NCI-H1105 treated with DMSO at 0.1 percent for 48 hours (cell line): ENCODE measurements at places on chromosomes 2 and 18.

DNA sequence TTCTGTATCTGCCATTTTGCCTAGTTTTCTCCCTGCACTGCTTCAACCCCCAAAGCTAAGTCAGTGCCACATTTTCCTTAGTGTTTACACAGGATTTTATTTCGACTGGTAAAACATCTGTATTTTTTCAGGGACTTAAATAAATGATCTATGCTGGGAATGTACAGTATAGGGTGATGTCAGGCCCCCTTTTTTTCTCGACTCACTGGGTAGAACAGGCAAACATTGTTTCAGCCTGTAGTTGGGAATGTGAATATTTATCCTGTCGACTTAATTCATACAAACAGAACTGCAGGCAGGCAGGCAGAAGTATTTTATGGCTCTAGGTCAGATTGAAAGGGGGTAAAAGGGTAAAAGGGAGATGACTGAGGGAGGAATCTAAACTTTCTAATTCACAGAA lies 123.5 kb upstream of the ZFP36L2 start:
- no peak for DNase-seq

DNA sequence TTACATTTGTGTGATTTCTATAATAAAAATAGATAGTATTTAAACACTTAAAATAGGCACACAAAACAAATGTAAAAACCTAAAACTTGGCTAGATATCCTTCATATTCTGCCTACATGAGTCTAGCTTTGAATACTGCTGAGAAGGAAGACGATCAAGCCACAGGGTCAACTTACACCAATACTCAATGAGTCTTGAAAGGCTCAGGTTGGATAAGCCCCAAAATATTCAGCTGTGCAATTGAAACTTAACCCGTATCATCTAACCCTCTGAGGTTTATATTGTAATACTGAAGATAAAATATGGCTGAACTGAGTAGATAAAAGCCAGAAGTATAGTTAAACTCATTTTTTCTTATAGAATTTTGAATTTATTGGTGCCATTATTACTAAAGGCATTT lies 313.0 kb upstream of the NRXN1 start:
- DNase-seq: no peak

DNA sequence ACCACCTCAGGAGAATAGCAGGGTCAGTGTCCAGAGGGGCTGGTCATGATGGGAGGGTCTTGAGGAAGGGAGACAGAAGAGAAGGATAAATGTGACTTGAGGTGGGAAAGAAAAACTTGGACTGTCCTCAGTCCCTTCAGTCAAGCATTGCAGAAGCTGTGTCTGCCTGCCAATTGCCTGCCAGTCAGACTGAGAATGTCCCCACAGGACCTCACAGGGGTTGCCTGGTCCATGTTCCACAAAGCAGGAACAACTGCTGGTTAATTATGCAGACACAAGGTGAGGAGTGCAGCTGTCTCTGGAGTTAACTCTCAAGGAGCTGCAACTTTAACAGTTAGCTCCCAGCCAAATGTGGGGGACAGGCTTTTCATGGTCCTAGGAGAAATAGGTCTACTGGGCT lies 75.7 kb downstream of the TRIM43 start:
- DNase-seq: no peak

- DNase-seq: peak; percentile 75
Measured at GRCh38 chr2:219309278-219309677, at the start of gene PTPRN. Gene PTPRN (minus strand): TSS chr2:219309401. CDS start chr2:219309332, 69 bp downstream.

DNA sequence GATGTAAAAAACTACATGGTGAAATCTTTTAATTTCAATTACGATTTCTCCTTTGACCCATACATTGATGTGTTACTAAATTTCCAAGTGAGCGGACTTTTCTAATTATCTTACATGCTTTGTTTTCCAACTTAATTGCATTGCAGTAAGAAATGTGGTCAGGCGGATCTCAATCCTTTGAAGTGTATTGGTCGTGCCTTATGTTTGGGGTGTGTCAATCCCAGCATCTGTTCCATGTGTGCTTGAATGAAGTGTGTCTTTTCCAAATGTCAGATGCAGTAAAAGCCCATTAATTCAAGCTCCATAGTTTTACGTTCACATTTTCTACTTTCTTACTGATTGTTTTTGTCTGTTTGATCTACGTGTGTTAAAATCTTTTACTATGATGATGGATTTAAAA lies 113.1 kb downstream of the UXS1 start:
- DNase-seq: no peak

GRCh38 chr2:84545005-84545404 lies 28.7 kb downstream of the DNAH6 start:
- DNase-seq: no peak

DNA sequence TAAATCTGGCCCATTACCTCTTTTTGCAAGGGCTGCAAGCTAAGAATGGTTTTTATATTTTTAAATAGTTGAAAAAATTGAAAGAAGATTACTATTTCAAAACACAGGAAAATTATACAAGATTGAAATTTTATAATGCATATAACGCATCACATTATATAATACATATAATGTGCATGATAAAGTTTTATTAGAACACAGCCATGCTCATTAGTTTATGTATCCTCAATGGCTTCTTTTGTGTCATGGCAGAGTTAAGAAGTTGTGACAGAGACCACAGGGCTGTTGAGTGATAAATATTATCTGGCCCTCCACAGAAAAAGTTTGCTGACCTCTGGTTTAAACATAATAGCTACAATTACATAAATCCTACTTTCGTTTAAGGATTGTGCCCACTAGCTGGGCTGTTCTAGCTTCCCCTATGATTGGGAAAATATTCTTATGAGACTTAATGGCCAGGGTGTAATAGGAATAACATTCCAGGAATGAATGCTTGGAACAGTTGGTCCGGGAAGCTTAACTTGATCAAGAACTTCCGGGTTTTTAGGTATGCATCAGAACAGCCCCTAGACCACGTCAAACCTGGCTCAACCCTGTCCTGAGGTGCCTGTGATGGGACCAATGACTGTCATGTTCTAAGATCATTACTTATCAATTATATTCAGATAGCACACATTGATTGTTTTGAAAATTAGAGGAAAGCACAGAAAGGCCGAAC lies 98.7 kb upstream of the LPIN2 start:
- DNase-seq: no peak

DNA sequence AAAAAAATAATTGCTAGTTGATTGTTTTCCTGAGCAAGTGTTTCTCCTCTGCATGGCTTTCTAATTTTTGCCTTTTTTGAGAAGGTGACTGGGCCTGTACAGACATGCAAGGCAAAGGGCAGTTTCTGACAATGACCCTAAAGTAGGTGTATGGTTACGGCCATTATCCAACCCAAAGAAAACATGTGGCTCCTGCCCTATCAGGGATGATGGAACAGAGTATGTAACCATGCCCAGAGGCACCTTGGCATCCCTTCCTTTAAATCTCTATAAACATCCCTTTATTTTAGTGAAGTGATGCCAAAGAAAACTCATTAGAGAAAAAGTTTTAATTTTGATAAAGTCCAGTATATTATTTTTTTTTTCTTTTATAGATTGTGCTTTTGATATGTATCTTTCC lies 217.5 kb downstream of the LPIN1 start:
- peak; percentile 64 for DNase-seq

DNA sequence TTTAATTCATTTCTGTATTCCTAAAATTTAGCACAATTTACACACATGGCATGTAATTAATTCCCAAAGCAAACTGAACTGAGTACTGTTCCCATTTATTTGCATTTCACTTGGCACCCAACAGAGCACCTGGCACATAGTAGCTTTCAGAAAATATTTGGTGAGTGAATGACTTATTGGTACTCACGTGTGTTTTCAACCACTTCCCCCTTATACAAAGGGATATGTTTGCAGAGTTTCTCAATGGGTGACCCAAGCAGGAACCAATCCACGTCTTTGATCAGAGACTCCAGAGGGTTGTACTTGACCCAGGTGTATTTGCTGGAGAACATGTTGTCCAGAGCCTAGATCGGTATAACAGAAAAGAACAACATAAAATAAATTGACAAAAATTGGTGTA lies 6.6 kb downstream of the GKN2 start:
- DNase-seq: no peak
